Fibroblast of the aortic adventitia (primary cell): ENCODE measurements at places on chromosomes 5 and 9.

DNA sequence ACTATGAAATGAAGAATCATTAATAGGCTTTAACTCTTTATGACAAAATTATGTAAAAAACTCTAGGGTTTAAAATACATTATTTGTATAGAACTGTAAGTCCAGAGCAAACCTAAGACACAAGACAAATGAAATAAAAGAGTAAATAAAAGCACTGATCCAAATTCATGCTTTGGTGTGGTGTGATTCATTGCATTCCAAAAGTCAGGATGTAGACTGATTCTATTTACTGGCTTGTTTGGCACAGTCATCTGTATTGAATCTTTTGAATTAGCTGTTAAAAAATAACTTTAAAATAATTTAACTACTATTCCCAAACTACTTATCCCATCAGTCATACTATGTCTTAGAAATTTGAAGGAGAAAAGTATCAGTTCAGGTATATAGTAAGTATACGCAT, 31.1 kb downstream of the IL4 start:
- DNase-seq, result peak; percentile 41

DNA sequence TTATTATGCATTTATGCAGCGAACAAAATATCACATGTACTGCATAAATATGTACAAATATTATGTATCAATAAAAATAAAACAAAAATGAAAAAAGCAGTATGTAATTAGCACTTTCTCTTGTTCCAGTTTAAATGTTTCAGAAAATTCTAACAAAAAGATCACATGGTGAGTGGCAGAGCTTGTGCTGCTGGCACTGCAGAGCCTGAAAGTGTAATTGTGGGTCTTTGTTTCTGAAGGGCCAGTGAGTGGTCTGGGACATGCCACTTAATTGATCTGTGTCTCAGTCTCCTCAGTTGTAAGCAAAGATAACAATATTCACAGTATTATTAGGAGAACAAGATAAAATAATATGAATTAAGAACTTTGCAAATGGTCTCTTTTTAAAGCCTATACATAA, 39.5 kb upstream of the RAI14 start:
- DNase-seq, result no peak

DNA sequence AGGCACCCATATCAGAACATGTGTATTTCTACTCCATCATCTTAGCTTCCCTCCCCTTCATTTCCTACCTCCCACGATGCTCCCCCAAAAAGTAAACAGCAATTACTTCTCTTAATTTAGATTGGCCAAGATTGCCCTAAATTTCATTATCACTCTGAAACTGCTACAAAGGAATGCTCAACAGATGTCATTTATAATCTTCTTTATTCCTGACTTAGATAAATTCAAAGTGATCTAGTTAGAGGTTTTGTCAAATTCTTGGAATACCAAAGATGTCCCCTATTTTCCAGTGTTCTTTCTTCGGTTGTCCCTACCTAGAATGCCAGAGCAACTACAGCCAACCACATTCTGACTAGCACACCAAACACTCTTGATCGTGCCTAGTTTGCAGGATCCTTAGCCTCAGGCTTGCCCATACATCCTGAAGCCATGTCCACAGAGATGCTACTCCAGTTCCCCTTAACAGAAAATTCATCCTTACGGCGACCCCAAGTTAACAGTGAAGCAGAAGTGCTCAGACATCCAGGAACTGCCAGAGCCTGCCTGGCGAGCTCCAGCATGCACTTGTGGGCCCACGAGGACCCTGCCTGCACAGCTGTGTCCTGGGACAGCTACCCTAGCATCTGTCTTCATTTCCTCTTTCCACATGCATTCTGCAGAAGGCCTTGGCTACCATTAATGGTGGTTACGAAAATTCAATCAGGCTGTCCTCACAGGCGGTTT, 31.6 kb downstream of the DAP start:
- DNase-seq, result no peak

- no peak for DNase-seq
These were observed 69.8 kb upstream of the IRX4 start for GRCh38 chr5:1952444-1953099.

DNA sequence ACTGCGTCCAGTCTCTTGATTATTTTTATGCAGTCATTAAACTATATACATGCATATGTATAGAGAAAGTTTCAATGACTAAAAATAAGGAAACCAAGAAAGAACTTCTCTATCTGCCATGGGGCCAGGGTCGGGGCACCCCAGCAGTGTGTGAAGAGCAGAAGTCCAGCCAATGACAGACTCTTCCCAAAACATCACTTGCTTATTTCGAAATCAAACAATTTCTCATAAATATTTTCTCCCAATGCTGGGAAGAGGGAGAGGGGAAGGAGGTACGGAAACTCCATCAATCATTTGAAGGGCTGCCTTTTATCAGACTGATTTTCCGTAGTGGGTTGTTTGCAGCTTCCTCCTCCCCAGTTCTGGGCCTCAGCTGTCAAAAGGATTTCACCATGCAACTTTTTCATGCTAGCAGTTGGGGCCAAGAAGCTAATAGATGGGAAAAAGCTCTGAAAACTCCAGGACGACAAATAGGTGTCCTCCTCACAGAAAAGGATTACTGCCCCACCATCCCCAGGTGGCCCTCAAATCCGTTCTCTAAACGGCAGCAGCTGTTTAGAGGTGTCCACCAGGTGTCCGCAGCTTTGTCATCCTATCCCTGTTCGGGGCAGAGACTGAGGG, 617 bp upstream of the FPGS start:
- peak; percentile 63 for DNase-seq

DNA sequence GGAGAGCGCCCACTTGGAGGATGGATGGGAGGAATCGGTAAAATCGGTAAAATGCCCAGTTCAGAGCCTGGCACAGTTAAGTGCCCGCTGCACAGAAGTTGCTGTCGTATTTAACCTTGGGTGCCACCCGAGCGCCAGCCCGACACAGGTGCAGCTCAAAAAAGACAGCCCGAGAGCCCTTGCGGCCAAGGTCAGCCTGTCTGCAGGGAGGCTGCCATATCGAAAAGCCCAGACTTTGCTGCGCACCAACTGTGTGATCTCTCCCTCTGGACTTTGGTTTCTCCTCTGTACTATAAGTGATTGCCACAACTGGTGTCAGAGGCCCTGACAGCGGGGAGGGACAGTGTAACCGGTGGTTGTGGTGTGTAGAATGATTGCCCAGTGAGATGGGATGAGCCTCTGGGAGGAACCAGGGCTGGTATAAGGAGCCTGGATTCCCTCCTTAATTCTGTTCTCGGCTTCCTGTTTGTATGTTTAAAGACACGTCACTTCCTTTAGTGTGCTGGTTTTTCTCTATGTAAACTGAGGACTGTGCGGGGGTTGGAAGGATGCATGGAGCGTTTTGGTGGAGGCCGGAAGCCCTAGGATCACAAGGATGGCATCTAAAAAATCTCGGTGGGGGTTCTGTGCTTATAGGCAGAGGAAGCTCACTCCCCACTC, 792 bp downstream of the NTMT1 start:
- DNase-seq, result peak; percentile 71

GRCh38 chr5:88813805-88814575, 69.0 kb downstream of the MEF2C start:
- DNase-seq, result no peak

GRCh38 chr5:82265047-82265446, 13.1 kb downstream of the RPS23 start:
- peak; percentile 85 for DNase-seq

GRCh38 chr9:13804532-13804931, 509.4 kb downstream of the NFIB start:
- DNase-seq, result no peak

DNA sequence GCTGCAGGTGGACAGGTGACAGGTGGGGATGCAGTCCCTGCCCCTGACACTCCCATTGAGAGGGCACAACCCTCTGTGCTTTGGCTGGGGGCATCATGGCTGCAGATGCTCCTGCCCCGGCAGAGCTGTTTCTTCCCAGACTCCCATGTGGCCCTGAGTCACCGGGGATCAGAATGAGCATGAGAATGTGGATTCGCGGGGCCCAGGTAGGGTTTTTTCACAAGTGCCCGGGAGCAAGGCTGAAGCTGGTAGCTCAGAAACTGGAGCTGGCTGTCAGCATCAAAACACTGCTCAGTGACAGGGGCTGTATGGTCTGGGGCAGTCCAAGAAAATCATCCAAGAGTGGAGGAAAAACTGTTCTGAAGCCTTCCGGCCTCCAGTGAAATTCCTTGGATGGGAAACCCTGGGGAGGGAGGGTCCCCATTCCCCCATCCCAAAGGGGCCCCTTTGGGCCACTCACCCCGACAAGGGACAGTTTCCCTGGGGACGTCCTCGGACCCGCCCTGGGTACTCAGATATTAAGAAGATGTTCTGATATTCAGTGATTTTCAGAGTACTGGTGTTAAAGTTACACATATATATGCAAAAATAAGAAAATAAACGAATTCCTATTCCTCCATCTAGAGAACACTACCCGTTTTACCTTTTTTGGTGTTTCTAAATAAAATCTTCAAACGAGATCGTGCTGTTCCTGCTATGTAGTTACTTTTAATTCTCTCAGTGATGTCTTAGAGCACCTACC, 120.1 kb upstream of the LPCAT1 start:
- no peak for DNase-seq

- DNase-seq, result peak; percentile 77
These were observed 21.0 kb upstream of the CDKN2B start for GRCh38 chr9:22030101-22030598.
